A172 (cell line): ENCODE measurements at places on chromosomes 1 and 21. TPM values are rescaled to one million over a fixed set of nuclear protein-coding genes. Genes with fewer than 3 reads are reported as not detected.

The DCDC2B gene
- not detected in 2 replicates for total RNA-seq

The GUCA2B gene
- total RNA-seq = not detected in 2 replicates

The INAVA gene
- 4.6 and 10.9 TPM in 2 replicates for total RNA-seq

The MPL gene
- not detected in 2 replicates for total RNA-seq

The DCST1 gene
- not detected in 2 replicates for total RNA-seq

The NFASC gene
- 19.8 and 33.3 TPM in 2 replicates for total RNA-seq

The S100A9 gene
- not detected in 2 replicates for total RNA-seq

The BARHL2 gene
- not detected in 2 replicates for total RNA-seq

The UMODL1 gene
- total RNA-seq = not detected in 2 replicates

The NR1I3 gene
- total RNA-seq = 0.50 TPM in 1 of 2 replicates, not detected in the other

The ICOSLG gene
- total RNA-seq = 1.2 and 1.8 TPM in 2 replicates
